ENCODE measurements at places on chromosomes 3 and 15. TPM values are rescaled to one million over a fixed set of nuclear protein-coding genes. Genes with fewer than 3 reads are reported as not detected.

DNA sequence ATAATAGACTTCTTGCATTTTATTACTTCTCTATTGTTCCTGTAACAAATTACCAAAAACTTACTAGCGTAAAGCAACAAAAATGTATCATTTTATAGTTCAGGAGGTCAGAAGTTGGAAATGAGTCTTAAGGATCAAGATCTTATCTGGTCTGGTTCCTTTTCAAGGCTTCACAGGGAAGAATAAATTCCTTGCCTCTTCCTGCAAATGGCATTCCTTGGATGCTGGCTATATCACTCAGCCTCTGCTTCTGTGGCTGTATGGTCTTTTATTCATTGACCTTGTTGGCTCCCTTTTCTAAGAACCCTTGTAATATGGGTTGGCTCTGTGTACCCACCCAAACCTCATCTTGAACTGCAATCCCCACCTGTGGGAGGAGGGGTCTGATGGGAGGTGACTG is 478.4 kb upstream of the THBS1 start:
- no peak for DNase-seq

DNA sequence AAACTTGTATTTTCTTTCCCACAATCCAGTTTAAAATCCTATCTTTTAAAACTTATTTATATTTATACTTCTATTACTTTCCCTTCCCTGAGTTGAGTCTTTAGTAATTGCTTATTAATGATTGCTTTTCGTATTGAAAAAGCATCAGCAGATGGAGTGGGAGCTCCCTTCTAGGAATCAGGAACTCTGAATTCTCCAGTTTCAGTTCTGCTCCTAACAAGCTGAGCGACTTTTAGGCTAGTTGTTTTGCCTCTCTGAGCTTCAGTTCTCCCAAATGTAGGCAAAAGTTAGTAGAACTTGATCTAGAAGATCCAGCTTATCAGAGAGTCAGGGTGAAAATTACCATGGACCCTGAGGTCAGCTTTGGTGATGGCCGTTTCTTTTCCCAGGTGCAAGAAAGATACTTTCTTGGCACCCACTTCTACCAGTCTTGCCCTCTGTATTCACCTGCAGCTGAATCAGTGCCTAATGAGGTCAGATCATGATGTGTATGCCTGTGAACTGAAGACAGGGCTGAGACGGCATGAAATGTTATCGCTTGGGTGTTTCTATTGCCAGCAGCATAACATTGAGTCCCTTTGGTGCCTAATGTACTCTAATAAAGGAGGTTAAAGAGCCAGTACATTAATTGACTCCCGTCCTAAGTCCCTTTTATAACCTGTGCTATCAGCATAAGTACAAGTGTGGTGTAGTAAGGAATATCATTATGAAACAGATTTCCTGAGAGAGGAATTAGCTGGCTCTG is 194.5 kb upstream of the TBC1D5 start:
- DNase-seq: no peak

Gene HTR3E
- not detected for total RNA-seq

DNA sequence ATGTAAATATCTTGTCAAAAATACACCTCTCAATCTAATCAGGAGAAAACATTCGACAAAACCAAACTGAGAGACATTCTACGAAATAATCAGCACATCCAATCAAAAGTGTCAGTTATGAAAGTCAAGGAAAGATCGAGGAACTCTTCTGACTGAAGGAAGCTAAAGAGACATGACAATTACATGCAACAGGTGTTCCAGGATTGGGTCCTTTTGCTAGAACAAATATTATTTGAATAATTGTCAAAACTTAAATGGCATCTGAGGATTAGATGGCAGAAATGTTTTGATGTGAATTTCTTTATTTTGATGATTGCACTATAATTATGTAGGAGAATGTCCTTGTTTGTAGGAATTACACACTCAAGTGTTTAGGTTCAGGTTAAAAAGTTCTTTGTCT is 124.1 kb upstream of the HES1 start:
- no peak for DNase-seq
